ENCODE measurements at places on chromosomes 4 and X.

- no peak for DNase-seq
Observed at GRCh38 chr4:39043861-39044363, 11.7 kb upstream of the TMEM156 start.

DNA sequence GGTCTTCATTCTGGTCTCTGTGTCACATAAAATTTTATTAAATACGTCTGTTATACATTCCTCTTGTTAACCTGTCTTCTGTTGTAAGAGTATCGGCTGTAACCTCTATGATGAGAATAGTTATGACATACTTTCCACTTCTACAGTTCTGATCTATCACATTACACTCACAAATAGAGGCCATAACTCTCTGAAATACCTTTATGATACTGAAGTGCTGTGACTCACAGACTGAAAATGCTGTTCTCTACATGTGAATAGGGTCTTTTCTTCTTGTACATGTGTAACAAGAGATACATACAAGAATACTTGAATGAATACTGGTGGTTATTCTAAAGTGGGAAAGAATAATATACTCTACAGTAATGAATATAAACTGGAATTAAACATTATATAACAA lies 1047.6 kb downstream of the TECRL start:
- no peak for DNase-seq

GRCh38 chrX:40849906-40850823 lies 114.8 kb upstream of the MED14 start:
- no peak for DNase-seq

GRCh38 chr4:139674875-139675550 lies 9.4 kb downstream of the MGST2 start:
- DNase-seq, result no peak

GRCh38 chrX:53031380-53031779 lies 17.2 kb upstream of the GPR173 start:
- DNase-seq, result no peak

DNA sequence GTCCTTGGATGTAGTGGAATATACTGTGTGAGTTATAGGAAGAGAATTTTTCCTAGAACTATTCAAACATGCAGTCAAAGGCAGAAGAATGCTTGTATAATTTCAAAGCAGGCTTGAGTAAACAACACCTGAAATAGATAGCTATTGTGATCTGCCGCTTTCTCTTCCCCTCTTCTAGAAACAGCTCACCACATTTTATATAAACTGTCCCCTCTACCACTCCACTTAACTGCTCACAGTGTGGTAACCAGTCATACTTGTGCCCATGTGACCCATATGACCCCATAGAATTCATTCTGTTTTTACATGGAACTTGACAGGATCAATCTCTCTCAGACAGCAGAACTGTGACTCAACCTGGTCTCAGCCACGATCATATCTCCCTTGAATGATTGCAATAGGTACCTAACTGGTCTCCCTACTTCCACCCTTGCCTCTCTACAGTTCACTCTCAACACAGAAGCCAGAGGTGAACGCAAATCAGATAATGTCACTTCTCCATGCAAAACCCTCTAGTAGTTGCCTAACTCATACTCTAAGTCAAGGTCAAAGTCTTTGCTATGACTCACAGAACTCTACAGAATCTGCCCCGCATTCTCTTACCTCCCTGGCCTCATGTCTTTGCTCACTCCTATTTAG lies 85.6 kb upstream of the EFHC2 start:
- peak; percentile 18 for DNase-seq

- DNase-seq, result peak; percentile 38
Observed at GRCh38 chrX:135295238-135295943, 13.9 kb upstream of the ETDC start.

DNA sequence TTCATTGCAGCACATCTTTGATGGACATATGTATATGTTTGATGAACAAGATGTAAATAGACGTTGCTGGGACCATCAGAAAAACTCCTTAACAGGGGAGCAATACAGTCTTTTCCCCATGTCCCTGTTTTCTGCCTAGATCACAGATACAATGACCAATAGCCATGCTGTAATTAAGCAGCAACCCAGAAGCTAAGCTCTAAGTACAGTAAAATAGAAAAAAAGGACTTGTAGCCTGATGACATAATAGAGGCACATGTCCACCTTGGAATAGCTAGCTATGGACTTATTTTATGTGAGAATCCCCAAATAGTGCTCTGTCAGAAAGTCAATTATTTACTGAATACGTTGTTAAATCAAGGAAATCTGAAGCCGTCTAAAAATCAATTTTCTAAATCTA lies 14.9 kb downstream of the FAM13A start:
- no peak for DNase-seq

GRCh38 chrX:66602381-66602938 lies 36.4 kb downstream of the EDA2R start:
- DNase-seq, result no peak

GRCh38 chrX:87941841-87942240 lies 424.2 kb downstream of the KLHL4 start:
- no peak for DNase-seq

GRCh38 chr4:138535316-138535715 lies 293.2 kb upstream of the SLC7A11 start:
- no peak for DNase-seq

DNA sequence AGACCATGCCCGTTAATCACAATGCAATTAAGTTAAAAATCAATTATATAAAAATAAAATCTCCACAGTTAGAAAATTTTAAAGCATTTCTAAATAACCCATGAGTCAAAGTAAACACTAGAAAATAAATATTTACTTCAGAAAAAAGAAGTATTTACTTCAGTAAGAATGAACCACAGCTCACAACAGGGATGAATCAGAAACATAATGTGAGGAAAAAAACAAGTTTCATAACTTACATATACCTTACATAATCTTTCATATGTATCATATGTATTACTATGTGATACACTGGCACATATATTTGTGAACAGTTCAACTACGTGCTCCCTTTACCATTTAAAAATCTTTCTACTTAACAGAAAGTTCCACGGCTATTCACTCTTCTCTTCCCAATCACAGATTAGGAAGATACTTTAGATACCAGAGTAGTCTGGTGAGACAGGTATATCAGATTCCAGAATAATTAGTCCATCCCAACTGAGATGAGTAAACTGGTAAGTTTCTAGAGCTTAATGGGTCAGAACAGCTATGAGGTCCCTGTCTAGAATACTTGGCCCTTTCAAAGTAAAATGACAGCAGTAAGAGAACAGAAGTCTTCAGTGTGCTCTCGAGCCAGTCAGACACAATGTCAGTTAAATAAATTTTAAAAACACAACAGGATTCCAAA lies 70.3 kb downstream of the SH3RF1 start:
- no peak for DNase-seq

DNA sequence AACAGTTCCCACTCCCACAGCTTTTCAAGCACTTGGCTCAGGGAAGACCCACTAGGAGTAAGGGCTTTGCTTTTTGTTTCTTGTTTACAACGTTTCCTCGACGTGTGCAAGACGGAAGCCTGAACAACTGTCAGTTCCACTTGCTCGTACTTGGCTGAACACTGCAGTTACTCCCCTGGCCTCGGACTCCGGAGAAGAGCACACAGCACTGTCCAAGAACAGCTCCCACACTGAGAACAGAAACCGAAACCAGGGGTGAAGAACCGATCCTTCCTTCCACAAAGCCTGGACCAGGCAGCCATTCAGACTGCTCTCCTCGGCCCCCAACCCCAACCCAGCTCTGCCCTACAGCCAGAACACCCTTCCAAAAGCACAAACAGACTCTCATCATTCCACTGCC lies 25.5 kb downstream of the IRF2 start:
- DNase-seq, result peak; percentile 17

GRCh38 chr4:43410636-43411035 lies 518.1 kb downstream of the GRXCR1 start:
- DNase-seq, result no peak

DNA sequence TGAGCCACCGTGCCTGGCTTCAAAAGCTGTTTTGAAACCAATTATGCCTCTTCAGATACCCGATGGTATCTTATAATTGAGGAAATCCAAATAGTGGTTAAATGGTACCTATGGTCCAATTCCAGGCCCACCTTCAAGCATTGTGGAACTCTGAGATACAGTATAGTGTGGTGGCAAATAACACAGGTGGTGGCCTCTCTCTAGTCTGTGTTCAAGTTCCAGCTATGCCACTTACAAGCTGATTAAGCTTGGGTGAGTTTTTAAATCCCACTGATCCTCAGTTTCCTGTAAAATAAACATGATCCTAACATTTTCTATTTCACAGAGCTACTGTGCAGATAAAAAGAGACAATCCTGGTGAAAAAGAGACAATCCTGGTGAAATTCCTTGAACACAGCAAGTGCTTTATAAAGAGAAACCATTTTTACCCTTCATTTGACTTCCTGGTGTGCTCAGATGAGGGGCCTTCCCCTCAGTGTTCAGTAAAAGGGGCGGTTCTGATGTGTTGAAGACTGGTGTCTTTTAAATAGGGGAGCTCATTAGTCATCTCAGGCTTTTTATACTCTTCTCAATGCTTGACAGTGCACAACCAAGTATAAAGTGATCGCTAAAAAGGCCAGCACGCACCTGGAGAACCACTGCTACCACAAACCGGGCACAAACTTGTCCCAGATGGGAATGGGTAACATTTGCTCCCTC lies 30.8 kb upstream of the CD40LG start:
- peak; percentile 73 for DNase-seq

DNA sequence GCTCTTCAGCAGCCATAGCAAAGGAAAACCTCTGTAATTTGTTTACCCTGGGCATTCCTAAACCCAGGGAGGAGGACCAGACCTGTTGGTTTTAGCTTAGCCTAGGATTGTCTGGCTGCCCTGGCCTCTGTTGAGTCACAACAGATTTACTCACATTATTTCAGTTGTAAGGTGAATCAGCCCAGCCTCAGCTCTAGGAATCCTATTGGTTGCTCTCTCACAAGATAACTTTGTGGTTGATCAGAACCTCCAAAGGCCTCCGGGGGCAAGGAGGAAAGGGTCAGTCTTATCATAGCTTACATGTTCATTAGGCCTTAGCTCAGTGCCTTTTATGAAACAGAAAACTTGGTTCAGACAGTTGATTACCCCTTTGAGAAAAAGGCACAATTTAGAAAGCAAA lies 41.0 kb downstream of the PDK3 start:
- DNase-seq, result peak; percentile 68

GRCh38 chr4:120916937-120917336 lies 5.6 kb downstream of the PRDM5 start:
- DNase-seq, result no peak

Measured in activated CD4-positive, alpha-beta T cell treated with anti-CD3 and anti-CD28 coated beads, Interleukin-2, Interleukin-4, amounts not matched to agents 100 ng/mL and 50 ng/mL, durations not matched to agents 16 hours and 8 hours (primary cell).